Foreskin fibroblast (primary cell): ENCODE measurements at places on chromosomes 6 and 20.

GRCh38 chr6:137665342-137665934 lies 171.2 kb upstream of the OLIG3 start:
- DNase-seq, result no peak

GRCh38 chr6:4308364-4308763 lies 173.0 kb upstream of the ECI2 start:
- no peak for DNase-seq

GRCh38 chr6:63742060-63742459 lies 106.5 kb downstream of the PHF3 start:
- no peak for DNase-seq

DNA sequence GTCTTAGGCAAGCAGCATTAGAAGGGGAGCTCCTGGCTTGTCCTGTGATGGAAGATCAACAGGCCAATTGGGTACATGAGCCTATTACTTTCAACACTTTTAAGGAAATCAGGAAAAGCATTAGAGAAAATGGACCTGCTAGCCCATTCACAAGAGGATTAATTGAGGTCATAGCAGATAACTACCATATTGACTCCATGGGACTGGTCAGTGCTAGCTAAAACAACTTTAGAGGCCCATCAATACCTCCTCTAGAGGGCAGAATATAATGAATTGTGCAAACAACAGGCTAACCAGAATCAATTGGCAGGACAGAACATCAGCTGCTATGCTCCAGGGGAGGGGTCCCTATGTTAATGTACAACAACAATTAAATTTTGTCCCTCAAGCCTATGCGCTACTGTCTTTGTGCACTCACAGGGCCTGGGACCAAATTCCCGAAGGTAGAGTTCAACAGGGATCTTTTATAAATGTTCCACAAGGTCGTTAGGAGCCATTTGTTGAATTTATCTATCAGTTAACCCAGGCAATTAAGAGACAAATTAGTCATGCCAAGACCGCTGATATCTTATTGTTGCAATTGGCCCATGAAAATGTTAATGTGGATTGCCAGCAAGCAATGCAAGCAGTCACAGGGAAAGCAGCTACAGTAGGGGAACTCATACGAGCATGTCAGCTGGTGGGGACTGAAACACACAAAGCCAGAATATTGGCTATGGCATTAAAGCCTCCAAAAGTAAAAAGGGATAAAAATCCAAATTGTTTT lies 106.6 kb upstream of the BTN3A2 start:
- no peak for DNase-seq

- no peak for DNase-seq
These were observed 70.8 kb downstream of the BMP2 start for GRCh38 chr20:6838181-6838826.

DNA sequence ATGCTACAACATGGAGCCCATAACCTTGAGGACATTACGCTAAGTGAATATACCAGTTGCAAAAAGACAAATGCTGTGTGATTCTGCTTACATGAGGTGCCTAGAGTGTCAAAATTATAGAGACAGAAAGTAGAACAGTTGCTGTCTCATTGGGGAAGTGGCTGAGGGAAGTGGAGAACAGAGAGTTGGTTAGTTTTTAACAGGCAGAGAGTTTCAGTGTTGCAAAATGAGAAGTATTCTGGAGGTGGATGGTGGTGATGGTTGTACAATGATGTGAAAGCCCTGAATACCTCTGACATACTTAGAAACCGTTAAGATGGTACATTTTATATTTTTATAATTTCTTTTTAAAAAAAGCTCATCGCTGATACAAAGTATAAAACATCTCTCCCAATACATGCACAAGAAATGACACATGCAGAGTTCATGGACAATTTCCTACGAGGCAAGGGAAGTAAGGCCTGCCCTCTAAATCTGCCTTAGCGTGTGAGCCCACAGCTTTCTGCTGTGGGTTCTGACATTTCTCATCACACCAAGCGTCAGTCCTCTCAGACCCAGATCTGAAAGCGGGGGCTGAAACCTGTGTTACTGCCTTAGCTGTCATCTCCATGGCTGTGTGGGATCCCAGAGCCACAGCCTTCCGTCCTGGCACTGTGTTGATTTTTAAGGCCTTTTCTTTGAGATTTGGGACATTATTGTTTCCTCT lies 126.0 kb downstream of the RNASET2 start:
- no peak for DNase-seq

DNA sequence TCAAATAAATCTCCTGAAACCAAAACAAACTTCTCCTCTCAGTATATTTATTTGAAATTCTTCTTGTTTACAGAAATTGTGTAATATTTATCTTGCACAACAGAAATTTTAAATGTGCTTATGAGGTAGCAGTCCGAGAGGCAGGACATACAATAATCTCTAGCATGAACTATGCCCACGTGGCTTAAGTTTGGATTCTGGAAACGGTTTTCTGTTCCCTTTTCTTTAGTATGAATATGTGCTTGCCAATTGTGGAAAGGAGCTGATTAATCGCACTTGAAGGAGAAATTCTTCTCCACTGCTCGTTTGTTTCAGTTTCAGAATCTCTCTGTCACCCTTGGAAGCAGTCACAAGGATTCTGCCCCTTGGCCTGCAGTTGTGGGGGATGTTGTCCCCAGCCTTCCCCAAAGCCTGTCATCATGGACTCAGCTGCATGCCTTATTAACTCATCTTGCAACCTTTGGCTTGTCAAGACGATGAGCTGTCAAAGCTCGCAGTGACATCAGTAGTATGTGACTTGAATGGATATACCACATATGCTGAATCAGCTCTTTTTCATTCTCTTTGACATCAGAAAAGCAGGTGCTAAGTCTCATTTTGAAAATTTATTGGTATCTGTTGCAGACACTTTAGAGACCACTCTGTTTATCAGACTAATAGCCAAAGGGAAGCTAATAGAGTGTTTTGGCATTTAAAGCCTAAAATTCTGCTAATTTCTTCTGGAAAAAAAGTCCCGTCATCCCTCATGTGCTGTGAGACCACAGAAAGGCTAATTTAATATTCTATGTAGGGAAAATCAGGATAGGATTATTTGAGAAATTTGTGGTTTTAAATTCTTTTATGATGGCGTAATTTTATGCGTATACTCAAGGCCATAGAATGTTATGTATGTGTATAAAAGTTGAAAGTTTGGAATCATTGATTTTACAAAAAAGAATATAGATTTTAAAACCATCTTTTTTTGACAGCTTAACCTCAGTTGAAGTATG lies 186.8 kb downstream of the ARID1B start:
- peak; percentile 43 for DNase-seq

- DNase-seq, result no peak
These were observed 359.0 kb downstream of the ESR1 start for GRCh38 chr6:152166497-152166896.
